Activated CD8-positive, alpha-beta T cell treated with anti-CD3 and anti-CD28 coated beads, Interleukin-2, amount 10 ng/mL, durations not matched to agents 7 days and 5 days (primary cell): ENCODE measurements at places on chromosomes 7 and 10. TPM values are rescaled to one million over a fixed set of nuclear protein-coding genes. Genes with fewer than 3 reads are reported as not detected.

SFMBT2 gene
- 63.1 TPM for total RNA-seq

ZCCHC24 gene
- total RNA-seq = 1.7 TPM

TBXAS1 gene
- 1.6 TPM for total RNA-seq

SYCE1 gene
- 0.21 TPM for total RNA-seq

TRPV5 gene
- not detected for total RNA-seq

CPA1 gene
- not detected for total RNA-seq

FBXO24 gene
- total RNA-seq = 0.45 TPM

VSTM4 gene
- not detected for total RNA-seq

BHLHA15 gene
- not detected for total RNA-seq

LRRC18 gene
- total RNA-seq = not detected

- no peak for DNase-seq
These were observed 1152.3 kb upstream of the C7orf33 start for GRCh38 chr7:147438216-147438615.

DNA sequence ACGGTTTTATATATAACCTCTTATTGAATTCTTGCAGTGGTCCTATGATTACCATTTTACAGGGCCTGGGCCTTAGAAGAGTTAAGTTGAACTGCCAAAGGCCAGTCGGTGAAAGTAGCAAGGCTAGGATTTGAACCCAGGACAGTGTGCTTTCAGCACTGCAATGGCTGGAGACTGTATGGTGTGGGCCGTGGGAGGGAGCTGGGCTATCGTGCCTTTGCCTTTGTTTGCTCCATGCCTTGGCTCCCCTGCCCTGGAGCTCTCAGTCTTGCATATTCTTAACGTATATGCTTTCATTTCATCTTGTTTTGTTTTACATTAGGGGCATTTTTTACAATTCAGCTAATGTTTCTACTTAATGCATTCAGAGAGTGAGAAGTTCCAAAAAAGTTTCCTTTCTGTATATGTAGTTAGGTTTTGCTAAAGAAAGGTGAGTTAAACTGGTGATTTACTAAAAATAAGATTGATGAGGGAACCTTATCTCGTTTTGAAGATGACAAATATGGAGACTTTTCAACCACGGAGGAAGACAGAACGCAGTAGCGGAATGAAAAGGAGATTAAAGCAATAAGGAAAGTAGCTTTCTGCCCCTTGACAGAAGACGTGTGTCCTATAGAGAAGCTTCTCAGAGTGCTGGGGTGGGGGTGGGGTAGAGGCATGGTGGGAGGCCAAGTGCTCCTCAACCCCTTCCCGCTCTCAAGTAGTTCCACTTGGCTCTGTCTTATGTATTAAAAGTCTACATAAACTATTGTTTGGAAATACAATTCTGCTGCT is 82.5 kb downstream of the RTKN2 start:
- no peak for DNase-seq

- DNase-seq = no peak
These were observed 155.2 kb upstream of the BMPER start for GRCh38 chr7:33750177-33750576.

DNA sequence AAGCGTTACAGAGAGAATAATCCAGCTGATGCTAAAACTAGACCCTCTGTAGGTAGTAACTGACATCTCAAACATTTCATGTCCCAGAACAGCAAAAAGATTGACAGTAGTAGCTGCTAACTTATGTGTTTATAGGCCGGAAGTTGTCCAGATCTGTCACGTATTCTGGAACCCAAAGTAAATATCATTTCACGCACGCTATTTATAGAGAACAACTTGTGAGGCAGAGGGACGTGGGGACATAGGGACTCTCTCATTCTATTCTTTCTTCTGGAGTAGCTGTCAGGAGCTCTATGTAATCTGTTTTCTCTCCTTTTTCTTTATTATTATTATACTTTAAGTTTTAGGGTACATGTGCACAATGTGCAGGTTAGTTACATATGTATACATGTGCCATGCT is 22.3 kb downstream of the AGK start:
- no peak for DNase-seq

DNA sequence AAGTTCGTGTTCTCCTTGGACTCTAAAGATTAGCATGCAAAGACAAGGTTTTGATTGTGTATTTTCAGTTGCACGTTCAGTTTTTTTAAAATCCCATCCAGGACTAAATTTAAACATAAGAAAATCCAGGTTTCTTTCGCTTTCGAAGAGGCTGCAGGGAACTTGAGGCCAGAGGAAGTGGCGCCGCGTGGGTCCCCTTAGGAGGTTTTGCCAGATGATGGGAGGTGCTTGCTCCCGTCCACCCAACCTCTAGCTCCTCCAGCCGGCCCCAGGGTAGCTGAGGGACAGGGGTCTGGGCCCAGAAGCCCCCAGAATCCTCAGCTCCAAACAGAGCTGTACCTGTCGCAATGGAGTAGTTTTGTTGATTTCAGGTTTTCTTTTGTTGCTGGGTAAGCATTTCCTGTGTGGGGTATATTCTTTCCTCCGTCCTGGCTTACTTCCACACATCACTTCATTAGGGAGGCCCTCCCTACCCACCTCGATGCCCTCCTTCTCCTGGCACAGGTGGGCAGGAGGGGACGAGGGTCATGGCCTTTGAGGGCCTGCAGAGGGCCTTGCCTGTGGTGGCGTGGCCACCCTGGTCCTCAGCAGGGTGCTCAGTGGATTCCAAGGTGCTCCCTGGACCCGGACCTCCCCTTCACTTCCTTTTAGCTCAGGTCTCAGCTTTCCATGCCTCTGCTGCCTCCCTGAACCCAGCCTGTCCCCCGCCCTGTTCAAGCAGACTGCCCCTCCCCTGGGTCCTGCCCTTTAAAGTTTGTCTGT is 32.6 kb downstream of the LHPP start:
- no peak for DNase-seq

- DNase-seq = no peak
These were observed 789.9 kb upstream of the IGFBP3 start for GRCh38 chr7:46710927-46711326.

DNA sequence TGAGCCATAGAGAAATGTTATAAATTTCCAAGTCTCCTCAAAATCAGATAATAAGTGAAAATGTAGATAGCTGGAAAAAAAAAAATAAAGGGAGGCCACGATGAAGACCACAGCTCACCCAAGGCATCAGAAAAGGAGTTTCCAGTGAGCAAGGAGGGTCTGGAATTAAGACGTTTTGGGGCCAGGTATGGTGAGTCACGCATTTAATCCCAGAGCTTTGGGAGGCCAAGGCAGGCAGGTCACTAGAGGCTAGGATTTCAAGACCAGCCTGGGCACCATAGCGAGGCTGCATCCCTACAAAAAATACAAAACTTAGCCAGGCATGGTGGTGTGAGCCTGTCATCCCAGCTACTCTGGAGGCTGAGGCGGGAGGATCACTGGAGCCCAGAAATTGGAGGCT is 65.5 kb downstream of the ASB13 start:
- DNase-seq = no peak

DNA sequence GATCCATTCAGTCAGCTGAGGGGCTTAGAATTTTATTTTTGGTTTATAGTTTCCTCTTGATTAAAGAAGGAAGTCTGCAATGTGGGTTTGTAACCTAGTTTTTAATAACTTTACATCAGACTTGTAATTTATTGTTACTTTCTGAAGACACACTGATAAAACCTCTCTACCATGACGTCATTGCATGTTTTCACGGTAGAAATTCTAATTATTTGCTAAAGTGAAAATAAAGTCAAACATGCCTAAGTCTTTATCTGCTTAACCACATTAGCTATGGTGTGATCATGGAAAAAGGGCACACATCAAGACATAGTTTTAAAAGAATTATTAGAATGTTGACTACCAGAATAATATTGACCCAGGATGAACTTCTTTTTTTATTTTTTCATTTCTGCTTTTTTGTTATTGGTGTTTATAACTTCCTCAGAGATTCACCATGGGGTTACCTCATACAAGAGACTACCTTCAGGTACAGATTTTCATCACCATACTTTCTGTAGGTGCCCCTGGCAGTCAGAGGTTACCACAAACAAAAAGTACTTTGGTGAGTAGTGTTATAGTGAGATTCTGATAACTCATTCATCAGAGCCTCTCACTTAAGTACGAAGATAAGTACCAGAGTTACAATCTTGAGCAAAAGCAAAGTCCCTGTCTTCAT is 7.0 kb upstream of the PANK1 start:
- DNase-seq = no peak

DNA sequence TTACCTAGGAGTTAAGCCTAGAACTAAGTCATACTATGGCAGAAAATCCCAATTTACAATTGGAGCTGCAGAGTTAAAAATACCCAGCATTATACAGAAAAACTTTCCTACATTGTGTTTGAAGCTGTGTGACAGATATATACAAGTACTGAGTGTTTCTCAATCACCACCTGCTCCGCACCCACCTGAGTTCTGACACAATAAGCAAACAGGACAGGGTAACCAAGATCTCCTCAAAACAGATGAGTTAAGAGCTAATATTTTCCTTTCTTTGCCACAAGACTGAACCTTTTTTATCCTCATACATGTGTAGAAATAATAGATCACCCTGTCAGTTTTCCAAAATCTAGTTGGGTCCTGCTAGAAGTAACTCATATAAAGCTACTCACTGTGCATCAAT is 186.3 kb downstream of the DOCK4 start:
- DNase-seq = no peak

DNA sequence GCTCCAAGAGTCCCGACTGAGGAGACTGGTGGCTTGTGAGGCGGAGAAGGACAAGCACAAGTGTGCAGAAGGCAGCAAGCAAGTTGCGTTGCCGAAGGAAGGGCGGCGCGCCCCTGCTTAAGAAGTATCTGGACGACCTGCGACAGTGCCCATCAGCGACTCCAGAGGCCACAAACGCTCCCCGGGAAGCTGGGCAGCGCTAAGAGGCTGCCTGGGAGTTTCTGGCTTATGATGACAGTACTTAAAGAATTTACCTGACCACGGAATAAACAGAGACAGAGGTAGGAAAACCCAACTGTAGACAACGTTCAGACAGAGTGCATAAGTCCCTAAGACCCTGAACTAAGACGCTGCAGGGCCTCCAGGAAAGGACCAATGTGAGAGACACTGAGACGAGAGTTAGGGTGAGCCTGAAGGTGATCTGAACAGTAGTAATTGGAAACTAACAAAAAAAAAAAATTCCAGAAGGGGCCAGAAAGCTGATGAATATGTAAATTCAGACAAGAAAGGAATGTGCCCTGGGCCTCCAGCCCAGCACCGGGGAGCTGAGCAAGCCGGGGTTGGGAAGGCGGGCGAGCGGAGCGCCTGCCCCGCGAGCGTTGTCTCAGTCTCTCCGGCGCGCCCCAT is 1.0 kb downstream of the OSBPL3 start:
- no peak for DNase-seq

DNA sequence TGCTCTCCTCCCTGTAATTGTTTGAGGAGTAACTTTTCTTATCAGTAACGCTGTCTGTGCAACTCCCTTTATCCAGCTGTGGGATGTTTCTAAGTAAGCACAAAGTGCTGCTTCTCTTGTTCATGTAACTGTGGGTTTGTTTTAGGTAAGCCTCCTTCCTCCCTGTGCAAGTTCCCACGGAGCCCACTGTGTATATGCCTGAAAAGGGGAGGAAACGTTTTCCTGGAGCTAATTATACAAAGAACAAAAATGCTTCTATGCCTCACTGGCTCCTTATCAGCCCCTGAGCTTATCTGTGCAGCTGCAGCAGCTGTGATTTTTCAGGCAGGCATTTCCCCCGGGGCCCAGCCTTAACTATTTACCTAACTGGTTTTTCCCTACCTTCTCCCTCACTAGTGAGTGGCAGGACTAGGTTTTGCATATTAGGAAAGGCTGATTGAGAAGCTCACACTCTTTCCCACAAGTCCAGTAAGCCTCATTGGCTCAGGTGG is 593.4 kb upstream of the GHITM start:
- no peak for DNase-seq

DNA sequence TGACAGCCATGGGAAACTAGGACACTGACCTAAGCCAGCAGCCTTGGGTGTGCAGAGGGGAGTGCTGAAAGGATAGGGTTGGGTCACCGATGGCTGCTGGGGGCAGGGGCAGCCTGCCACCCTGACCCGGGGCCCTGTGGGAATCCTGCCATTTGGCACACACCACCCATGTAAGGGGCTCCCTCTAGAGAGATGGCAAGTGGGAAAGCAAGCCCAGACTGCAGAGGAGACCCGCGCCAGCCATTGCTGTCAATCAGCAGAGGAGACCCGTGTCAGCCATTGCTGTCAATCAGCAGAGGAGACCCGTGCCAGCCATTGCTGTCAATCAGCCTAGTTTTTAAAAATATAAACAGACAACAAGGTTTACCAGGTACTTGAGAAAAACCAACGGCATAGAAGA is 27.4 kb upstream of the PRKAG2 start:
- no peak for DNase-seq

DNA sequence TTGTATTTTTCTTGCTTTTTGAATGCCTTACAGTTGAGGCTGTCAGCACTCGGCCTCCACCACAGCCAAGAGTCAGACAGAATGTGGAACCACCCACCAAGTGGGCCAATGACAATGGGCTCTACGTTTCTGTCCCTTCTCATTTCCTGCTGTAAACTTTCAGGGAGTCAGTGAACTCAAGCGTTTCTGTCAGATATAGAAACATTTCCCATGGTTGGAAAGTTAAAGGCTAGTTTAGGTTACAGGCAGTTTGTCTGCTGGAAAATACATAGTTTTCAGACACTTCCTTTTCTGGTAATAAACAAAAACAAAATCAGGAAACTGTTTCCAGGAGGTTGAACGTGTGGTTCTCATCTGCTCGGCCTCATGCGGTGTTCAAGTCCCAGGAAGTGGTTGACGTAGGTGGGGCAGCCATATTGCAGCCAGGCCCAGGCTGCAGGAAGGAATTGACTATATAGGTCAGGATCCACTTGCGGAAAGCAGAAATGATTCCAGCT is 245.1 kb downstream of the CAMK1D start:
- DNase-seq = peak; percentile 64

GRCh38 chr7:123755338-123755737 is 6.5 kb upstream of the WASL start:
- no peak for DNase-seq

DNA sequence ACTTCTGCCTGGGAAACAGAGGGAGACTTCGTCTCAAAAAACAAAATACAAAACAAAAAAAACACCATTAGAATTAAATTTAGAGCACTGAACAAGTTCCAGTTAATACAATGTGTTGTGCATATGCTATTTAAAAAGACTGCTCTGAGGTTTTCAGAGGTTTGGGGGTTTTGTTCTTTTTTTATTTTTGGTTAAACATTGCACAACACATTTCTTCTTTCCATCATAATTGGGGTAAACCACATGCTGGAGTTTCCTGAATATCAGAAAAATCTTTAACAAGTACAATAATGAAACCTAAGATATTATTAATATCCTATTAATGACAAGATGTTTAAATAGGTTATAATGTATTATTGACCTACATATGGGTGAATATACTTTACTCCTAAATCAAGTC is 26.3 kb downstream of the IGF2BP3 start:
- DNase-seq = no peak

- no peak for DNase-seq
These were observed 15.4 kb upstream of the MEST start for GRCh38 chr7:130476297-130477150.

- peak; percentile 46 for DNase-seq
These were observed 470.0 kb downstream of the SUGCT start for GRCh38 chr7:40604601-40605438.

- no peak for DNase-seq
These were observed 49.1 kb upstream of the EEPD1 start for GRCh38 chr7:36103837-36104561.

GRCh38 chr7:64965594-64965993 is 25.2 kb downstream of the ZNF117 start:
- DNase-seq = no peak
